ENCODE measurements at places on chromosomes 5 and 9. TPM values are rescaled to one million over a fixed set of nuclear protein-coding genes. Genes with fewer than 3 reads are reported as not detected.

GRCh38 chr9:75175395-75175794, 87.1 kb downstream of the OSTF1 start:
- no peak for DNase-seq

The CENPH gene
- 20.7 TPM for polyA plus RNA-seq

DNA sequence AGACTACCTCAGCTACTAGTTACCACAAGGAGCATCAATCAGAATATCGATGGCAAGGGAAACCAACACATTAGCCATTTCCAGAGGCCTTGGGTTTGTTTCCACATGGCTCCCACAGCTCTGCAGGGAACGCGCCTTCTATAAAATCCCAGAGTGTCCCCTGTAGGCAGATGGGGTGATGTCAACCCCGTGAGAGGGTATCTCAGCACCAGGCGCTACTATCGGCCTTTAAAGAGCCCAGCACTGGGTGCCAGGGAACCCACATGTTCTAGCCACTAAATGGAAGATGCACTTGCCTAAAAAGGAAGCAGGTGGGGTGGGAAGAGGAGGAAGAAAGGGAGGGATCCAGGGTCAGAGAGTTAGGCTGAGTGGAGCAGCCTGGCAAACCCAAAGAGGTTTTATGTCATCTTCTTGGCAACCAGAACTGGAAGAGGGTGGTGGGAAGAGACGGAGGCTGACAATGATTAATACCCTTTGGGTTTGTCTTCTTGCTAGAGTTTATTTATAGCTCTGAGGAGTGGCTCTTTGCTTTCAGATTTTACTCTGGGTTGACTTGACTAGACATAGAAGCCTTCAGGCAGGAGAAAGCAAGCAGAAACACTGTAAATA, 19.9 kb downstream of the MACROH2A1 start:
- DNase-seq = no peak

The SV2C gene
- 0.18 TPM for polyA plus RNA-seq
